ENCODE measurements at places on chromosomes 12 and 14.

GRCh38 chr14:50539051-50539450, 6.7 kb upstream of the MAP4K5 start:
- DNase-seq, result no peak

DNA sequence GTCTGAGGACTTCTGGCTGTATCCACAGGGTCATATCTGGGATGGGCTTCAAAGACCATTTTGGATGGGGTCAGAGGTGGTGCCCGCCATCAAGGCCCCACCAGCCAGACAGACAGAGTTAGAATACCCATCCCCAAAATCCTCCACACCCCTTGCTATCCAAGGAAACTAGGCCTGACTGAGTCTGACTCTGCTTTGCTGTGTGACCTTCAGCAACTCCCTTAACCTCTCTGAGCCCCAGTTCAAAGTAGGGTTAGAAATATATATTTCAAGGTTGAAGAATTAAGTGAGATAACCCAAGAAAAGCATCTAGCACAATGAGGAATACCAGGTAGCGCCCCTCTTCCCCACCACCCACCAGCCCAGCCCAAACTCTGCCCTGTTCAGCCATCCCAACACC, 20.3 kb downstream of the BCL11B start:
- no peak for DNase-seq

DNA sequence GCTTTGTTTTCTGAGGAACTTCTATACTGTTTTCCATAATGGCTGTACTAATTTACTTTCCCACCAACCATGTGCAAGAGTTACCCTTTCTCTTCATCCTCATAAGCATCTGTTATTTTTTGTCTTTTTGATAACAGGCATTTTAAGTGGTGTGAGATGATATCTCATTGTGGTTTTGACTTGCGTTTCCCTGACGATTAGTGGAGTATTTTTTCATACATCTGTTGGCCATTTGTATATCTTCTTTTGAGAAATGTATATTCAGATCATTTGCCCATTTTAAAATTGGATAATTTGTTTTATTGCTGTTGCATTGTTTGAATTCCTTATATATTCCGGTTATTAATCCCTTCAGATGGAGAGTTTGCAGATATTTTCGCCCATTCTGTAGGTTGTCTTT, 10.2 kb upstream of the HMGA2 start:
- no peak for DNase-seq

DNA sequence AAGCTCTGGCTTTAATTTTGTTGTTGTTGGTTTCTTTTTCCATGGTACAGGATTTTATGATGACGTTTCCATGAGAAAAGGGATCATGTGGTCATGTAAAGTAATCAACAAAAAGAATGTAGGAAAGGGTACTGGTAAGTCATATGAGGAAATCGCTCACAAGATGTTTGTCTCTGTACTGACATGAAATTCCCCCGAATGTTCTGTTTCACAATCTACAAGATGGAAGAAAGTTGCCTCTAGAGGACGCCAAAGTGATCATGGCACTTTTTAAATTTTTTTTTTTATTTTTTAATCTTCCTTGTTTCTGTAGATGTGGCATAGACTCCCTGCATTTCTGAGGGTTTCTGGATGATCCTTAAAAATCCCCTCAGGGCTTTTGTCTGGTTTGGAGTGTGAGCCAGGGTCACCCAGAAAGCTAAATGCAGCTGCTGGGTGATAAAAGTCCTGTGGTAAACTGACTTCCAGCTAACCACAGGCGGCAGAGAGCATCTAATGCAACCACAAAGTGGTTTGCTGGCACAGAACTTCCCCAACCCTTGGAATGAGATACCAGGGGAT, 393.5 kb downstream of the CCDC91 start:
- DNase-seq, result no peak

GRCh38 chr14:26056036-26056616, 541.7 kb downstream of the NOVA1 start:
- DNase-seq, result no peak

- DNase-seq, result no peak
These were observed 8.1 kb upstream of the GLTP start for GRCh38 chr12:109888179-109889020.

- DNase-seq, result no peak
These were observed 40.7 kb downstream of the C12orf50 start for GRCh38 chr12:87988534-87988933.

GRCh38 chr14:65469903-65470302, 57.4 kb downstream of the FUT8 start:
- DNase-seq, result no peak

- DNase-seq, result no peak
These were observed 54.4 kb downstream of the EFCAB11 start for GRCh38 chr14:89899917-89900663.

DNA sequence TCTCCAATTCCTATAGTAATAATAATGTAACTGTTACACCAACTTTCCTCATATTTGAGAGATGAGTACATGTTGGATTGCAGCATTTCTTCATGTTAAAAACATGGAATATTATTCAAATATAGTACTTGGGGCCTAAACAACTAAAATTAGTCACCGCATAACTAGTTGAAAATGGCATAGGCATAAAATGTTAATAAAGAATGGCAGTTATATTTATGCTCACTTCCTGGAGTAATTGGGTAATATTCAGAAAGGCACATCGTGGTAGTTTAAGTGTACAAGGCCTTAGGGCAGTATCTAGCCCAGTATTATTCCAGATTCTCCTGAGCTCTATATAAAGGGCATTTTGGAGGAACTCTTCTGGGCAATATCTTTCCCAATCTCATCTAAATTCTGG, 46.0 kb downstream of the ERGIC2 start:
- no peak for DNase-seq
